Activated CD8-positive, alpha-beta memory T cell treated with anti-CD3 and anti-CD28 coated beads for 4 hours (primary cell): ENCODE measurements at places on chromosomes 16 and 17.
A peak's percentile ranks its signal among the peaks of the same experiment; 100 is the strongest.

DNA sequence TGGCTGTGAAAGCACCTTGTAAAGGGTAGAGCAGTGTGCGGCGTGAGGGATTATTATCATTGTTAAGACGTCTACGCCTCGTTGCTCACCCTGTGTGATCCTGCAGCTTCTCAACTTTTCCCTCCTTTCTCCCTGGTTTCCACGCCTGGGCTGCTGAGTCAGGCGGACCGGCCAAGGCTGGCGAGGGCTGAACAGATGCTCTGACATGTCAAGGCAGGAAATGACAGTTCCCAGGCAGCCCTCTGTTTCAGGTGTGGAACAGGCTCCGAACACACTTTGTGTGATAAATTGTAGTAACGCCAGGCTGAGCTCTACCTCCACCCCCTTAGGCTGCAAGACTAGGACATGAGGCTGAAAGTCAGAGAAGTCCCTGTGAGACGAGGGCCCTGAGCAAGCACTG is 46.0 kb upstream of the TBX2 start:
- DNase-seq, result no peak

DNA sequence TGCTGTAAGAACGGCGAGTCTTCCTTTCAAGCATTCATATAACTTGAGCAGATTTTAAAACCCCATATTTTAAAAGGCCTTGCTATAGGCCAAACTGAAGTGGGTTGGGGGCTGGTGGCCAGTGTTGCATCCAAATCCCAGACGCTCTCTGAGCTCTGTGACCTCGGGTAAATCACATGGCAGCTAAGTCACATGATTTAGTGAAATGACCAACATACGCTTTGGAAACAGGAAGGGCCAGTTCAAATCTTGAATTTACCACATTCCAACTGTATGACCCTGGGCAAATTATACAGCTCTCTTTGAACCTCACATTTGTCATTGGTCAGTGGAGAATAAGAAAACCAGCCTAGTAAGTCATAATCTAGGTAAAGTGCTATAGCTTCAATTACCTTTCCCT is 519.3 kb downstream of the HAPSTR1 start:
- no peak for DNase-seq

DNA sequence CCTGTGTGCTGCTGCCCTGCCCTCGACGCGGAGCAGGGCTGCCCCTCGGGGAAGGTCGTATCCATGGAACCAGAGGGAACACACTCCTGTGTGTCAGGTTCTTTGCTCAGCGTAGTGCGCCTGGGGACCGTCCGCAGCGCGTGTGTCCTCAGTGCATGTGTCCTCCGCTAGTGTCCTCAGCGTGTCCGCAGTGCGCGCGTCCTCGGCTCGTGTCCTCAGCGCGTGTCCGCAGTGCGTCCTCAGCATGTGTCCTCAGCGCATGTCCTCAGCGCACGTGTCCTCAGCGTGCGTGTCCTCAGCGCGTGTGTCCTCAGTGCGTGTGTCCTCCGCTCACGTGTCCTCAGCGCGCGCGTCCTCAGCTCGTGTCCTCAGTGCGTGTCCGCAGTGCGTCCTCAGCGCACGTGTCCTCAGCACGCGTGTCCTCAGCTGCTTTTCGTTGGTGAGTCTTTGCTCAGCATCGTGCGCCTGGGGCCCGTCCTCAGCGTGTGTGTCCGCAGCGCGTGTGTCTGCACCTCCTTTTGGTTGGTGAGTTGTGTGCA is 59.2 kb upstream of the ZNF750 start:
- no peak for DNase-seq

DNA sequence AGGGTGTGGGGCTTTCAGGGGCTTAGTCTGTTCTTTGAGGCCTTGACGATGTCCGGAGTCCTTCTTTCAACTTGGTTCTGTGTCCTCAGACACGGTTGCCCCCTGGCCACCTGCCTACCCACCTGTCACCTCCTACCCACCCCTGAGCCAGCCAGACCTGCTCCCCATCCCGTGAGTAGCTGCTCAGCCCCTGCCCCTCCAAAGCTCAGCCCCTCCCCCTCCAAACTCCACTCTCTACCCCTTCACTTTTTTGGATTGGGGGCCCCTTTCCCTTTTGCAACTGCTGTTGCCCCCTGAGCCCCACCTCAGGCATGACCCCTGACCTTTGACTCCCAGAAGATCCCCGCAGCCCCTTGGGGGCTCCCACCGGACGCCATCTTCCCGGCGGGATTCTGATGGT is 1.2 kb downstream of the LAT start:
- no peak for DNase-seq

GRCh38 chr16:84143784-84144199 is 1.2 kb downstream of the HSDL1 start:
- no peak for DNase-seq

GRCh38 chr17:77472468-77473310 is 331.9 kb downstream of the SEC14L1 start:
- no peak for DNase-seq

- no peak for DNase-seq
These were observed 745 bp upstream of the ABCC1 start for GRCh38 chr16:15948532-15949209.

DNA sequence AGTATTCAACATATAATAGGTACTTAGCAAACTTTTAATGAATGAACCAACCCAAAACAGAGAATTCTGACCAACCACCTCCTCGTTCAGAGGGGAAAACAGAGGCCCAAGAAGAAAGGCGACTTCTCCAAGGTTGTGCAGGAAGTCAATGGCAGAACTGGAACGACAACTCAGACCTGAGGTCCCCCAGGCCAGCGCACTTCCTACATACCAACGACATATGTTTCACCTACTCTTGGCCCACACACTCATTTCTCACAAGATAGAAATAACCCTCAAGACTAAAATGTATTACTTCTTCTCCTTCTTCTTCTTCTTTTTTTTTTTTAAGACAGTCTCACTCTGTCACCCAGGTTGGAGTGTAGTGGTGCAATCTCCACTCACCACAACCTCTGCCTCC is 14.4 kb downstream of the CHCT1 start:
- no peak for DNase-seq

- DNase-seq, result peak; percentile 60
These were observed at the start of gene RTN4RL1 for GRCh38 chr17:2025220-2025621. RTN4RL1 (minus strand) TSS chr17:2025334; CDS start chr17:2024865, 469 bp downstream.

GRCh38 chr17:61063528-61063927 is 336.1 kb upstream of the TBX2 start:
- no peak for DNase-seq

DNA sequence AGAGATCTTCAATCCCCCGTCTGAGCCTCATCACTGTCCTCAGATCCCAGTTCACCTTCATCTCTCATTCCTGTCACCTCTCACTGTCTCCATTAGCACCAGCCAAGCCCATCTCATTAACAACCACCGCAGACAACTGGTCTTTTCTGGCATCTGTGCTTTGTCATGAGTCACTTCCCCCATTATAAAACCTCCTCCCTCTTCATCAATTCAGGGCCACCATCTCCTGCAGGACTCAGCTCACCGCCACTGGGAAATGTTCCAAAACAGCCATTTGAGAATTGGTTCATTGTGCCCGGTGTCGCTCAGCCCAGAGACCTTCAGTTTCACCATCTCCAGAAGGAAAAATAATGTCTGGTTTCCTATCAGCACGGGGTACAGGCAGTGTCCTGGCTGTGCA is 56.9 kb upstream of the TEKT3 start:
- DNase-seq, result no peak

DNA sequence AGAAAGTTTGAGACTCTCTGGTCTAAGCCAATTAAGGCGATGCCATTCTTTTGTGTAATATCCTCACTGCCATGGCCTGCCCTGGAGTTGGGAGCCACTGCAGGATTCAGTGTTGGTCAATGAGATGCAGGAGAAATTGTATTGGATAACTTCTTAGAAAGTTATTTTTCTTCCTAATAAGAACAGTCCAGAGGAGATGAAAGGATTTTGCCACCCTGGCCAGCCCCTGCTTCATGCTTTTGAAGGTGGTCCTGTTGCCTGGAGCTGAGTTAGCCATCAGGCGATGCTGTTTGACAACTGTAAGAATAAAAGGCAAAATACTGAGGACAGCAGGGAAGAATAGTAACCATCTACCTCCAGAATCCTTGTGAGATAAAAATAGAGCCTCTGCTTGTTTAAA is 35.4 kb upstream of the CNTNAP4 start:
- DNase-seq, result no peak

- no peak for DNase-seq
These were observed 18.8 kb upstream of the RBL2 start for GRCh38 chr16:53415504-53415903.

DNA sequence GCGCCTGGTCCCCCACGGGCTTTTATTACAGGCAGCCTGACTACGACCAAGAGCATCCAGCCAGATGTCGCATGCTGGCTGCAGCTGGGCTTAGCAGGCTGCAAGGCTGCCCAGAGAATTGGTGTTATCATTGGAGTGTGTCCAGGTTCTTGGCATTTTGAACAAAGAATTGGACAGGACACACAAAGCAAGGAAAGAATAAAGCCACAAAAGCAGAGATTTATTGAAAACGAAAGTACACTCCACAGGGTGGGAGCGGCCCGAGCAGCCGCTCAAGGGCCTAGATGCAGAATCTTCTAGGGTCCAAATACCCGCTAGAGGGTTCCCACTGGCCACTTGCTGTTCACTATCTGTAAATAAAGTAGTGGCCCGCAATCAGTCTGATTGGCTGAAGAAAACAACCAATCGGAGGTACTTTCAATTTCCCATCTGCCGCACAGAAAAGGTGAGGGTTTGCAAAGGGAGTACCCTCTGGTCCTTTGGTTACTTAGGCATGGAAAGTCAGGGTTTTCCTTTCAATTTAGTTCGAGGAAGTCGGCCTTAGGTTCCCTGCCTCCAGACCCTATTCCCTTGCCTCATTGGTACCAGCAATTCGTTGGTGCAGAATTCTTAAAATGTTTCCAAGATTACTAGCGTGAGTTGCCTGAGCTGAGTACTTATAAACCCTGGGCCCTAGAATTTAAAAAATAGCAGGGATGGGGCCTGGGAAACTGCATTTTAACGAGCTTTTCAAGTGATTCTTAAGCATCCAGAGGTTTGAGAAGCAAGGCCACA is 38.5 kb upstream of the CNEP1R1 start:
- no peak for DNase-seq

DNA sequence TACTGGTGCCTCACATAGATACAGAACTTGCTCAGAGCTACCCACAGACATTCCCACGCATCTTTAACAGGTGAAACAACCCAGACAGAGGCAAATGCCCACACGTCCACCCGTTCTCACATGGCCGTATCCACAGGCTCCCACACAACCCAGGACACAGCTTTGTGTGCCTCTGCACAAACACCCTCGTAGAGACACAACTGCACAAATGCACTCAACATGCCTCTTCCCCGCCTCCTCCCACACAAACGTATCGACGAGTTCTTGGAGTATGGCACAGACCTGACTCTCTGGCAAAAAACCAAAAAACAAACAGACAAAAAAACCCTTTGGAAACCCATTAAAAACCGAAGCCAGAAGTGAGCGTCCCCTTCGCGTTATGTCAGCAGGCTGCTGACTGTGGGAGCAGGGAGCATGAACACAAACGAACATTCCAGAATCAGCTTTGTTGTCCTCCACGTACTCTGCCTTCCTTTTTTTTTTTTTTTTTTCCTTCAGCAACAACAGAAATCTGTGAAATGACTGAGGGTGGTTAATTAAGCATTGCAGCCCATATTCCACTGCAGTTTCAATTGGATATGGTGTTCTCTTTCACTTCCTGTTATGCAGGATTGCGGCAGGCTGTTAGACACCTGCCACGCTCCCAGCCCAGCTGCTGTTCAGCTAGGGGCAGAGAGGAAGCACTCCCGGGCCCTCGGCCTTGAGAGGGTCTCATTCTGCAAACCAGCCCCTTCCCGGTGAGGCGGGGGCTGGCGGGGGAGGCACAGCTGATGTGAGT is 313.7 kb downstream of the MAF start:
- no peak for DNase-seq

DNA sequence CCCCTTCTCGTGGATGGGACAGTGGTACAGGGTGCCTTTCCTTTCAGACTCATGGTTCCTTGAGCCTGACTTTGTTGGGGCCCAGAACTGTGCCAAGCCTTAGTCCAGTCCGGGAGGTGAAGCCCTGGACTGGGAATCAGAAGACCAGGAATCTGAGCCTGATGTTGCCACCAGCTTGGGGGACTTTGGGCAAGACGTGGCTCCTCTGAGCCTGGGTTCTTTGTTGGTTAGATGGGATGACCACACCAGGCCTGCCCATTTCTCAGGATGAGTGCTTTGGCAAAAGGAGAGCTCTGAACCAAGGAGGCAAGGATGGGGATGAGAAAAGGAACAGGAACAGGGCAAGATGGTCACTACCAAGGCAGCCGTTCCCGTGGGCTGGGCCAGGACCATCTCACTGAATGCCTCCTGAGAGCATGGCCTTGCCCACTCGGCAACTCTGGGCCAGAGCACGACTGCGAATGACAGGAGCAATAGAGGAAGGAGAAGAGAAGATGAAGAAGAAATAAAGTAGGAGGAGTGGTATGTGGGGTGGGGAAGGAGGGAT is 32.5 kb downstream of the PITPNM3 start:
- DNase-seq, result no peak

DNA sequence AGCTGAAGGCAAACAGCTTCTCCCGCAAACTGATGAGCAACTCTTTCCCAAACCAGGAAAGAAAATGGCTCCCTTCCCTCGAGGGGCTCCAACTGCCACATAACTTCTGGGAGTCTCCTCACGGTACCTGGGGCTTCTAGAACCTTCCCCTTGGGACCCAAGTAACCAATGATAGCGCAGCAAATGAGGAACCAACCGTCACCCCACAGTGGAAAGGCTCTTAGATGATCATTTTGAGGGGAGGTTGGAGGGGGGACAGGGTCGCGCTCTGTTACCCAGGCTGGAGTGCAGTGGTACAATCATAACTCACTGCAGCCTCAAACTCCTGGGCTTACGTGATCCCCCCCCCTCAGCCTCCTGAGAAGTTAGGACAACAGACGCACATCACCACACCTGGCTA is at the start of gene DNAH17:
Gene DNAH17 (minus strand): TSS at position 101 of the 400 bp plus-strand sequence. CDS start 2,339 bp downstream, outside the sequence.
- no peak for DNase-seq

- DNase-seq, result no peak
These were observed 178.0 kb downstream of the MSI2 start for GRCh38 chr17:57434361-57434760.

DNA sequence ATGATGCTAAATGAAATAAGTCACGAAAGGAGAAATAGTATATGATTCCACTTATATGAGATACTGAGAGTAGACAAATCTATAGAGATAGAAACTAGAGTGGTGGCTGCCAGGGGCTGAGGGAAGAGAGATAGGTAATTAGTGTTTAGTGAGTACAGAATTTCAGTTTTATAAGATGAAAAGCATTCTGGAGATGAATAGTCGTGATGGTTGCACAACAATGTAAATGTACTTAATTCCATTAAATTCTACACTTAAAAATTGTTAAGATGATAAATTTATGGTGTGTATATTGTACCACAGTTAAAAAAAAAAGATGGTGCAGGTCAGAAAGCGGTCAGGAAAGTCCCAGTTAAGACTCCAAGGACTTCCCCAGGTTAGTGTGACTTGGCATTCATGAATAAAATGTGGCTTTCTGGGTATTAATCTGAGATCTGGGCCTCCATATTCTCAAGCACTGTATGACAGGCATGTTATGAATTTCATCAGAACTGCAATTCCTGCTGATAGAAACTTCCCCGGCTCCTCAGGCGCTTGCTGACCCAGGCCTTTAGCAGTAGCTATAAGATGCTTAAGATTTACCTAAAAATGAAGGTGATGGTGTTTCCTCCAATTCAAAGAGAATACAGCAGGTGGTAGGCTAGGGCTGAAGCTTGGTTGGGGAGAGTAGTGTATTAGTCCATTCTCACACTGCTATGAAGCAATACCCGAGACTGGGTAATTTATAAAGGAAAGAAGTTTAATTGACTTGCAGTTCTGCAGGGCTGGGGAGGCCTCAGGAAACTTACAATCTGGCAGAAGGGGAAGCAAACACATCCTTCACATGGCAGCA is 115.3 kb upstream of the SOX9 start:
- no peak for DNase-seq

GRCh38 chr17:28335959-28336871 is 654 bp downstream of the TNFAIP1 start:
- DNase-seq, result no peak

GRCh38 chr17:31050948-31051347 is 43.8 kb upstream of the NF1 start:
- no peak for DNase-seq
